ENCODE measurements at places on chromosomes 7 and 10.

DNA sequence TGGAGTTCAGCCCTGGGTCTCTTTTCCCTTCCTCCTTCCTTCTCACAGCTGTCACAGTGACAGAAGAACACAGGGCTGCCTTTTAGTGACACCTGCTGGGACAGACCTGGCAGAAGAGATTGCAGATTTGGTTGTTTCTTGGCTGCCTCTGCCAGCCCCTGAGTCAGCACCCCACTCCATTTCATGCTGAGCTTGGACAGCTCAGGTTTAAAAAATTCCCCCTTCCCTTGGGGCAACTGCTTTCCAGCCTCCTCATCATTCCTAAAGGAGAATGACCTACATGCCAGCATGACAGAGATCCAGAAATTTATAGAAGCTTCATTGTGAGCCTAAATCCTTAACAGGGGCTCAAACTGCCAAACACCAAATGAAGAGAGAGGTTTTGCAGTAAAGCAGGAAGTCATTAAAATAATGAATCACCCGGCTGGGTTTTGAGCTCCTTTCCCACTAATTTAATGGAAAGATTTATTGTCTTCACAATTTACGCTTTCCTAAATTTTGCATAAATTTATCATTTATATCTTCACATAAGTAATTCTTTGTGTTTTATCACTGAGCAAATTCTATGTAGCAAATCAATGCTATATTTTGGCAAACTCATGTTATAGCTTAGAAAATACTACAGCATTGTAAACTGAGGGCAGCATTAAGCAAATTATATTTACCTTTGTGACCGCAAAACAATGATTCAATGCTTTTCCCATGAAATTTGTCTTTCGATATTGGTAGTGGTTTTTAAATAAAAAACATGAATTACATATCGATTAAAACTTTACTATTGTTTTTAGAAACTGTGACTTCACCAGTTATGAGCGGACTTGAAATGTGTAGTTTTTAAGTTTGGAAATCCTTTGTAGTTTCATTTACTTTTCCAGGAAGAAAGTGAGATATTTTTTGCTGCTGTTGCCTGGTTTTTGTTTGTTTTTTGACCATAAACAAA lies 399.5 kb upstream of the ANKRD30A start:
- DNase-seq = no peak

DNA sequence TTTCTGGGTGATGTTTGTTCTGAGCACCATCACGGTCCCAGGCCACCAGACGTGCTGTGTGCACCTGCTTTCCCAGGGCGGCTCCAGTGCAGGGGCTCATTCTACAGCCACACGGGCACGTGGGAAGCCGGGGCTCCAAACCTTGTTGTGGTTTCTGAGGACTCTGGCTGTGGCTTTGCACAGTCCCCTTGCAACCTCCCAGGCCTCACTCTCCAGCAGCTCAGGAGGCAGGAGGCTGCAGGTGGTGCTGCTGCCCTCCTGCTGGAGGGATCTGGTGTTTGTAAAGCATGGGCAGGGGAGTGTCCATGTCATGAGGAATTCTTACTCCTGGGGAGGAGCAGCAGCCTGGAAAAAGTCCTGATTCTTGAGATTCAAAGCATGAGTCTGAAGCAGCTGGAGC lies 54.3 kb downstream of the INSYN2A start:
- no peak for DNase-seq

DNA sequence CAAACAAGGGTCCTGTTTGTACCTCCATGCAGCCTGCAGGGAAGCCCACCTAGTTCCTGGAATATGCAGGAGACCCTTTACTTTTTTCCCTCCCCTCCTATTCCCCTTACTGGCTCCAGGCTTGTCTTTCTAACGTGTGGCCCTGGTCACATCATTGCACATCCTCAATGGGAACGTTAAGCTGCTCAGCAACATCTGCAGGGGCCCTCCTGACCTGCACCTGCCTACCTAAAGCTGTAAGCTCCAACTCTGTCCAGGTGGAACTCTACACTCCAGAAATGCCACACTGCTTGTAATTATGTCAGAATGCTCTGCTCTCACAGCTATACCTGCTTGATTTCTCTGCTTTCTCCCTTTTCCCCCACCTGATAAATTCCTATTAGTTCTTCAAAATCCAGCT lies 72.1 kb downstream of the ARMC3 start:
- DNase-seq = no peak

DNA sequence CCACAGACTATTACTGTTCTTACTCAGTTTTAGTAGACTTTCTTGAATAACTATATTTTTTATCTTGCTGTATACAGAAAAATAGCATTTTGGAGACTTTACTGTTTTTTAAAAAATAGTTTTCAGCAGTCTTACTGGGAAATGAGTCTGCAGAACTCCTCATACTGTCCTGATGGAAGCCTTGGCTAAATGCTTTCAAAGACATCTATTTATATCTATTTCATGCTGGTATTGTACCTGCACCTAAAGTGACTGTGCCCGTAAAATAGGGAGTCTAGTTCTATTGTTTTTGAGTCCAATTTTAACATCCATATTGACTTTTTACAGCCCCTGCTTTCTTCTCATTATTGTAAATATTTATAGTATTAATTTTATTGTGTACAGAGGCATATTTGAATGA lies 288.6 kb upstream of the CDC14C start:
- no peak for DNase-seq

- DNase-seq = no peak
Observed at GRCh38 chr10:44989597-44990301, 11.0 kb upstream of the ZNF22 start.

DNA sequence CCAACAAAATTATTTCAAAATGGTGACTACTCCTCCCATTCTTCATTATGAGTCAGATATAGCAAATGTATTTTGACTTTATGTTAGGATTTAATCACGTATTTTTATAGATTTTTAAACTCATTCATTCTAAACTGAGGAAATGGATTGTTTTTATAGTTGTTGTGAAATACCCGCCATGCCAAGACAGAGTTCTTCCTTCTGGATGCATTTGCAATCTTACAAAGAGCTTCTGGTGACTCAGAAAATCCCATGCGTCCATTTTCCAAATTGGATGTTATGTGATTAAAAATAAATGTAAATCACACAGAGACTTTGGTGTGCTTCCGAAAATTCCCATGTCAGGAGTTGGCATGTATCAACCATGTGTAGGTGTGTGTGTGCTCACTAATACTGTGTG lies 179.3 kb downstream of the TRIL start:
- DNase-seq = no peak

DNA sequence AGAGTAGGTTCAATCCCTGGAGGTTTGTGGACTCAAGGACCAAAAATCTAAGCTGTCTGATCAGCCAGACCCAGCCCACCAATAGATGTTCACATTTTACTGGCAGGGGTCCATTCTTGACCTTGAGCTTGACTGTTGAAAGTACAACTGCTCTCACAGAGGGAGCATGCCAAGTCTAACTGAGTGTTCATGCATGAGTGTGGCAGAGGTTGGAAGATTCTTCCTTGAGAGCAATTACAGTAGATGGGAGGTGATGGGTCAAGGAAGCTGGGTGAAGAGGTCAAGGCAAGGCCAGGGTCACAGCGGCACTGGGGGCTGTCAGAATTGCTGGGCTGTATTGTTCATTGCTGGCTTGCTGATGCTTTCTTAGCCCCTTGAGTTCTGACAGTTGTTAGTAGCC lies 202.8 kb upstream of the SVIL start:
- no peak for DNase-seq

- DNase-seq = no peak
Observed at GRCh38 chr7:151893405-151893923, 16.5 kb upstream of the PRKAG2 start.

DNA sequence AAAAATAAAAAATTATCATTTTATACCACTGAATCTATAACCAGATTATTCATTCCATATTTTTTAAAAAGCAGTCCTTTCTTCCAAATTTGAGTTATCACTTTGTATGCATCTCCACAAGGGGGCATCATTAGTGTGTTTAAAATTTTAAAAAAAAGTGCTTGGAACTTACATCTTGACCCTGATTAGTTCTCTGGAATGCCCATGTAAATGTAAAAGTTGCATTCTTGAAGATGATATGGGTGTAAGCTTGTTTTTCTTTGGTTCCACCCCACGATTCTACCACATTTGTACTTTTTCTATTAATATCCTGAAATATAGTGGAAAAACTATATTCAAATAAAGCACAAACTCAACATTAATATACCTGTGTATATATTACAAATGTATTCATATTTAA lies 144.9 kb downstream of the ELAPOR2 start:
- no peak for DNase-seq

DNA sequence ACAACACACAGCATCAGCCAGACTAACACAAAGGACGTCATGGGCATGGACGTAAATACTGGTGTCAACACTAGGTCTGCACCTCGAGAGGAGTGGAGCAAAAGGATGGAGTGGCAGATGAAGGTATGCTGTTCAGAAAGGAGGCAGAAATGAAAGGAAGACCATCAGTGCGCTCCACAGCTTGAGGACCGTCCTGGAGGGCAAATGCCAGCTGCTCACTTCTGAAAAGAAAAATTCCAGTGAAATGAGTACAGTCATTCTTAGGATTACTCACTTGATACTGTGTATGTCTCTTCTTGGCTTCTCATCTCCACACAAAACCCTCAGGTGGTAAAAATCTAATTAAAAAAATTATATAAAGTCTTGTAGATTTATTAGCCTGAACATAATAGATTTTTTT lies 44.8 kb downstream of the EGFR start:
- DNase-seq = no peak

DNA sequence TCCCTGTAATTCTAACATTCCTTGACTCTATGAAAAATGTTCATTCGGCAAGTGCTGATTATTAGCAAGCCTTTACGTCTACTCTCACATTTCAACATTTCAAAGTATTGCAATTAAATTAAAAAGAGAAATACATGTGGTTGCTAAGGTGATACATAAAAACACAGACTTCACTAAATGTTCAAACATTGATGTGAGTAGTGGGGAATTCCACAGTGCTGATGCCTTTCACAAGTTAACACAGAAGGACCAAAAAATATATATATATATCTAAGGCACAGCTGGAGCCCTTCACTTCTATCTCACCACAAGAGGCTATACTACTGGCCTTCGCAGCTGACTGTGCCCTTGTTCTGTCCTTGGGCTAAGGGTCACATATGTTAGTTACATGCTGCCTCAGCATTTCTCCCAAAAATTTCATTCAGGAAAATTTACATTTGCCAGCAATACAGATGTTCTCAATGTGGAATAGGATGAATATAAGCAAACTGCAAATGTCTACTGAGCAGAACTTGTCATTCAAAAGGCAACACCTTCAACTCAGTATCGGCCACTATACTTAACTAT lies 13.9 kb downstream of the CTTNBP2 start:
- no peak for DNase-seq

DNA sequence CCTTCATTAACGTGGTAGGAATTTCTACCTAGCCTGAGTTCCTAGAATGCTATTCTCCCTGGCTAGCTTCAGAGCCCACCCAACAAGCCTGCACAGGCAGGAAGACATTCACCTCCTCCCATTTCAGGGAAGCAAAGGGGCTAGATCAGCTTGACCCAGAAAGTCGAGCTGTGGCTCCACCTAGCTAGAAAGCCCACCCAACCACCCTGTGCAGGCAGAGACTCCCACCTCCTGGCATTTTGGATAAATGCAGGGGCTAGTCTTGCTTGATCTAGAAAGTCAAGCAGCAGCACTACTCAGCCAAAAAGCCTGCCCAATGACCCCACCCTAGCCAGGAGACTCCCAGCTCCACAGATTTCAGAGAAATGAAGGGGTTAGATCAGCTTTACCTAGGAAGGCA lies 479.5 kb downstream of the SDK1 start:
- no peak for DNase-seq

DNA sequence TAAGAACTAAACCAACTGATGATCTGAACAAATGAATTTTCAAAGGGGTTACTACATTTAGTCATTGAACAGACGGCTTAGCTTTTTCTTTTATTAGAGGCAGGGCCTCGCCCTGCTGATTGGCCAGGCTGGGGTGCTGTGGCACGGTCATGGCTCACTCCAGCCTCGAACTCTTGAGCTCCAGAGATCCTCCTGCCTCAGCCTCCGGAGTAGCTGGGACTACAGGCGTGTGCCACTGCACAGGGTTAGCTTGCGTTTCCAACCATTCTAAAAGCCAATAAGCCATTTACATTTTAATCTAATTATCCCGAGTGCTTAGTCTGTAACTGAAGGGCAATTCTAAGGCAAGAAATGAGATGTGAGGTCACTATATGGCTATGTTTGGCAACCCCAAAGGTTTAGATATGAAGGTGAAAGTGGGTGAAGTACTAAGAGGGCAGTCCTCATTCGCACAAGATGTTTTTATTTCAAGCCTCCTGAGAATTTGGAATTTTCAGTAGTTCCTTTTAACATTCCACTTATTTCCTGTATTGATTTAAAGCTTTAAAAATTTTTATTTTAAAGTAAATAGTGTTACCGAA lies 1.6 kb upstream of the CDK13 start:
- DNase-seq = no peak

- no peak for DNase-seq
Observed at GRCh38 chr7:37893359-37893758, 23.3 kb downstream of the SFRP4 start.

GRCh38 chr7:1558181-1558811 lies 2.3 kb upstream of the TMEM184A start:
- no peak for DNase-seq

GRCh38 chr10:110533149-110533548 lies 34.3 kb upstream of the SMC3 start:
- DNase-seq = no peak

DNA sequence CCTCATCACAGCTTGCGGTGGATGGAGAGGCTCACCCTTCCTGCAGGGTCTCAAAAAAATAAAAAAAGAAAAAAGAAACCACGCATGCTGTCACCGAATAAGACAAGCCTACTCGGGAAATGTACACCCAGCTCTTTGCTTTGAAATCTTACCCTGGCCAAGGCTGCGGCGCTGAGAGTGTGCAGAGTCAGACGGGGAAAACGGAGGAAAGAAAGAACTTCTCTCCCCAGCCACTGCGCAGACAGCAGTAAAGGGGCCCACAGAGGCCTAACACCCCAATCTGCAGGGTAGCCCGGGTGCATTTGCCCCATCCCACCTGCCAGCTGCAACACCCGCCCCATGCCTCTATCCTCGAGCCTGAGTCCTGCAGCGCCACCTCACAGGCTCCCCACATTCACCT lies 14.8 kb downstream of the SLIT1 start:
- DNase-seq = no peak

GRCh38 chr10:10368951-10369576 lies 648.6 kb upstream of the CELF2 start:
- no peak for DNase-seq

Data from GM12878 (cell line).